SK-N-SH (cell line): ENCODE measurements at places on chromosomes 11 and 22.
A peak's percentile ranks its signal among the peaks of the same experiment; 100 is the strongest.

DNA sequence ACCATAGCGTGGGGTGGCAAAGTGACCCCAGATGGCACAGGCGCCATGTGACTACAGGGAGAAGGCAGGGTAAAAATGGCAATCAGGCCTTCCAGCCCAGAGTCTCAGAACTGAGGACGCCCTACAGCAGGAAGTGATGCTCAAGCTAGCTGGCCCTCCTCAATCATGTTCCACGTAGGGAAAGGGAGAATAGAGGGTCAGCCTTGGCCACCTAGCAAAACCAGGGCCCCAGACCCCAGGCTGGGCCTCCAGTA lies 978 bp upstream of the ANKRD13D start:
- DNase-seq, result no peak

- no peak for DNase-seq
These were observed 232.9 kb downstream of the BUD13 start for GRCh38 chr11:116539836-116540418.

DNA sequence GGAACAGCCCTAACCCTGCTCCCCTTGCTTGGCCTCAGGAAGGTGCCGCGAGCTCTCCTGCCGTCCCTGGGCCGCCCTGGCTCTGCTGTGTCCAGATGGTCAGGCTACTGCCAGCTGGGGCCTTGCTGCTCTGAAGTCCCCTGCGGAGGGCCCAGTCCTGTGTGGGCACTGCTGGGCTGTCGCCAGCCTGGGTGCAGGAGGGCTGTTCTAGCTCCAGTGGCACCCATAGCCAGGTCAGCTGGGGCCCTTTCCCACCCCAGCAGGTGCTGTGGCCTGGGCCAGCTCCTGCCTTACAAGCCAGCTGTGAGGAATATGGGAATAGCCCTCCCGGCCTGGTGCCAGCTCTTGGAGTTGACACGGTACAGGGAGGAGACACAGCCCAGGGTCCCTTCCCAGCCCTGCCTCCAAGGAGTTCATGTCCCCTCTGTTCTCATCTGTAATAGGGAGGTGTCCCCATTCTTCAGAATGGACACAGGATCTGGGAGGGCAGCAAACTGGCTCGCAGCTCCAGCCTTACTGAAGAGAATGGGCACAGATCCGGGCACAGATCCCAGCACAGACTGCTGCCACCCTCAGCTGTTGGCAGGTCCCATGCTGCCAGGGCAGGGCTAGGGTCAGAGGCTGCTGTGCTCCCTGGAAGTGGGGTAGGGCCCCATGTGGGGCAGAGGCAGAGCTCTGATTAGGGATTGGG lies 3.9 kb downstream of the DERL3 start:
- peak; percentile 12 for DNase-seq

DNA sequence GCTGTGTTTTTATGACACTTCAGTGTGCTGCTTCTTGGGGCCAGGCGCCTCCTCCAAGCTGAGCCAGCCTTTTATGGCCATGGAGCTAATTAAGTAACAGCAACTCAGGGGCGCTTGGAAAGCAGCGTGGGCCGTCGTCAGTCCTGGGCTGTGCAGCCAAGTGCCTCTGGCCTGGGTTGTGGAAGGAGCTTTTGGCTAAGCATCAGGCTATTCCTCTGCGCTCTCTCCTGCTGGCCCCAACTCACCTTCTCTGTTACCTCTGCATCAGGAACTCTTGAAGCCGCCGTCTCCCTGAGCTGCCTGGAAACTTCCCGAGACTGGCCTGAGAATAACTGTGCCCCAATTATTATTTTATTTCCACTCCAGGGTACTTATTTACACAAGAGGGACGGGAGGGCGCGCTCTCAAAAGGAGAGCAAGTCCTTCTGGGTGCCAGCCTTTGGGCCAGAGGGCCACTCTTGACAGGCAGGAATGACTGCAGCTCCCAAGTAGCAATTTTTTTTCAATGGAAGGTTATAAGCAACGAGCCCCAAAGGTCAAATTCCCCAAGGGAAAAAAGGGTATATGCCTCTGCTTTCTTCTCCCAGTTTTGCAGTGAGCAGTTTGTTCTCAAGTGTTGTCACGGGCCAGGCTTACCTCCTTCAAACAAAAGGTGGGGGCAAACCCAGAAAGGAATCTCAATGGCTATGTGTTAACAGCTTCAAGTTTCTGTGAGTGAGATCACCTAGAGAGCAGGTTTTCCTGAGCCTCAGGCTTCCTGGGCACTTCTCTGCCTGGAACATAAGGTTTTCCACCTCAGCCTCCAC lies 38.5 kb upstream of the NAV2 start:
- DNase-seq, result no peak

DNA sequence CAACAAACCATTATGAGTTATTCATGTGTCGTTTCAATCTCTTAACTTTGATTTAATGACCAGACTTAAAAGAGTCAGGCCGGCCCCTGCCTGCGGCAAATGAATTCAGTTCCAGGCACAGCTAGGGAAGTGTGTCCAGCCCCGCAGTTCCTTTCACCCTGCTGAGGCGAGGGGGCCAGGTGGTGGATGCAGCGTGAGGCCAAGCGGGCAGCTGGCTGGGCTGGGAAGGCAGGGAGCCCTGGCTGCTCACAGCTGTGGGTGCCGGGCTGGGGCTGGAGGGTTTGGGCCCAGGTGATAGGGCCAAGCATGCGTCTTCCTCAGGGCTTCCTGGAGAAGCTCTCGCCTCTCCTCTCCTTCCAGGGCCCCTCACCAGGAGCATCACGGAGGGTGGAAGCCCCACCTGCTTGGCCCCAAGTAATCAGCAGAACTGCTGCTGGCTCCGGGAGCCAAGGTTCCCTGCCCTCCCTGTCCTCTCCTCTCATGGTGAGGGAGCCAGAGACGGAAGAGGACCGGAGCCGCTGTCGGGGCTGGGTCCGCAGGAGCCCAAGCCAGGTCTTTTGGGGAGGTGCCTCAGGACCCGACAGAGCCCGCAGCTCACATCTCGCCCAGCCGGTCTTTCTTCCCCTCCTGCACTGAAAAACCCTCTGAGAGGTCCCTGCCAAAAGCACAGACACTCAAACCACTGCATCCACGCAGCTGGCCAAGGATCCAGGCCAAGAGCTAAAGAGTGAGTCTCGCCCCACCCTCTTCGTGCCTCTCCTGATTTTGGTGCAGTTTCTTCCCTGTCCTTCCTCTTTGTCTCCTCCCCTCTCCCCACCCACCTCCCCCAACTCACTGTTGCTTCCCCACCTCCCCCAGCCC lies 97.0 kb downstream of the ST3GAL4 start:
- DNase-seq, result peak; percentile 75

DNA sequence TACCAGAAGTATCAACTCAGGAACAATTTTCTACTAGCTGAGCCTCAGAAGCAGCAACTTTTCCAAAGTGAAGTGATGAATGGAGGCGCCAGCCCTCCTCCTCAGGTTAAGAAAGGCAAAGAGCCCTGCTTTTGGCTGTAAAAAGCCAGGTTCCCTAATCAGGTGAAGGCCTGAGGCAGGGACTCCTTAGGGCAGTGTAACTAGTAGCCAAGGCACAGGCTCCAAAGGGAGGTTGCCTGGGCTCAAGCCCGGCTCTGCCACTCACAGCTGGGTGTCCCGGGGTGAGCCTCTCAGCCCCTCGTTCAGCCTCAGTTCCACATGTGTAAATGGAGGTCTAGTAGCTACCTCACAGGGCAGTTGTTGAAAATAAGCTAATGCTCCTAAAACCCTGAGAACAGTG lies 19.5 kb downstream of the TSKU start:
- no peak for DNase-seq

GRCh38 chr11:122276221-122276620 lies 160.2 kb upstream of the BLID start:
- DNase-seq, result no peak

GRCh38 chr11:118436639-118437207 lies 431 bp downstream of the KMT2A start:
- DNase-seq, result no peak

GRCh38 chr22:44620129-44620840 lies 81.7 kb upstream of the PRR5 start:
- peak; percentile 75 for DNase-seq

DNA sequence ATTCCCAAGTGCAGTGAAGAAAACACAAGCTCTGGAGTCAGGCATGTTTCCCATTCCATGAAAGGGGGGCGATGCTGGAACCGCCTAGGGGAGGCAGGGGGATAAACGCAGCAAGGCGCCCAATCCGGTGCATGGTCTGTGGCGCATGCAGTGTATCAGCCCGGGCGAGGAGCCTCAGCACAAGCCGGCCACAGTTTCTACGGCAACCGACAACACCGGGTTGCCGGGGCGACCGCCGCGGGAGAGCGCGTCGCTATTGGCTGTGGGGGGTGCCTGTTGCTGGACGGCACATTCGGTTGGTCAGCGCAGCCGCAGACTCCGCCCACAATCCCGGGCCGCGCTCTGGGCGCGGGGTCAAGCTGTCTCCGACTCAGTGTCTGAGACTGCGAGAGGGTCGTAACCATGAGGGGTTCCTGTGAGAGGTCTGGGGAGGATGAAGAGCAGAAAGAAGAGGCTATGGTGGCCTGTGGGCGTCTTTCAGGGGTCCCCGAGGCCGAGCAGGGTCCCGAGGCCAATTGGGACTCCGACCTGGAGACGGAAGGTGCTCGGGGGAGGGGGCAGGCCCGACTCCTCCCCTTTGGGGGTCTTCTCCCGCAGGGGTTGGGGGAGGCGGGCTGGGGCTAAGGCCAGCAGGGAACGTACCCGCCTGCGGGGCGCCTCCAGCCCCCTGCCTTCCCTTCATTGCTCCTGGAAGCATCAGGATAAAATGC lies at the start of gene LRRC74B:
Gene LRRC74B (plus strand): TSS at position 362 of the 710 bp plus-strand sequence. CDS start 41 bp downstream, at position 403.
- peak; percentile 97 for DNase-seq
